ENCODE measurements at places on chromosomes 3 and 15.

DNA sequence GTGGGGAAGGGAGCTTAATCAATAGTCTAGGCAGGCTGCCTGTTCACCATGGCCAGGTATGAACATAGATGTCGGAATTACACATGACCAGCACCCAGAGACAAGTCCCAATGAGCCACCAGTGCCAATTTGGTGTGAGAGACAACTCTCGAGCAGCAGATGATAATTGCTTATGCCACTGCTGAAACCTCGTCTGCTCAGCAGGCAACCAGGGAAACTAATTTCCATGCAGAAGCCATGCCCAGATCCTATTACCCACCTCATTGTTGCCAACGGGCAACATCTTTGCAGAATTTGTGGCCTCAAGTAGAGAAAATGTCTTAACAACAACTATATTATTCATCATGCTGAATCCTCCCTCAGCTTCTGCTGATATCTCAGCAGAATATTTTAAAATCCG is 84.9 kb downstream of the CGGBP1 start:
- DNase-seq, result no peak

DNA sequence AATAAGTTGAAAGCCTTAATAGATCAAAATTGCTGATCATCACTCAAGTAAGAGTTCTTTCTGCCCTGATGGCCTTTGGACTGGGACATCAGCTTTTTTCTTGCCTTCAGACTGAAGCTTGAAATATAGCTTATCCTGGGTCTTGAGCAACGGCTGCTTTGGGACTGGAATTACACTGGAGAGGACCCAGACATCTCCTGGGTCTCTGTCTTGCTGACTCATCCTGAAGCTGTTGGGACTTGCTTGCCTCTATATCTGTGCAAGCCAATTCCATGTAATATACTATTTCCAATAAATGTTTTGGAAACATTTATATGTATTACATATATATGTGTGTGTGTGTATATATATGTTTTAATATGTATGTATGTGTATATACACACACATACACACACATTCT is 260.2 kb downstream of the PDZRN3 start:
- DNase-seq, result no peak

- DNase-seq, result no peak
Measured at GRCh38 chr3:105807701-105808100, 61.1 kb downstream of the CBLB start.

DNA sequence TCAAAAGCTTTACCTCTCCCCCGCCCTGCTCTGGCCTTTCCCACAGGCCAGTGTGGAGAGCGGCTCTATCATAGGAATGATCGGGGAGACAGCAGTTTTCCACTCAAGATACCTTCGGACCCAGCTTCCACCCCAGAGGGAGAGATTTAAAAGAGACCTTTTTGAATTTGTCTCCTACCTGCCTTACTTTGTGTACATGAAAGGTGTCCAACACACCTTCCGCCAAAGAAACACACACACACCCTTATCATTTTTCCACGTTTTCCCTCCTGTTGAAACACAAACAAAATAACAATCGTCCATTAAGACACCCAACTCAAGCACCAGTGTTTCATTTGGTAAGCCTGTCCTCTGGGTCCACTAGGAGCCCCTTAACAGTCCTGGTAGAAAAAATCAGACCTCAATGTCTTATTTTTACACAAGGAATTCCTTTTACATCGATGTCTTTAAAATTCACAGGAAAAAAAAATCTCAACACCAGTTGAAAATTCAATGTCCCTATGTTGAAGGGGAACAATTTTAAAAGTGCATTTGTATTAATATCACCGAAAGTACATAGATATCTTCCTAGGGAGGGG is 4.0 kb downstream of the HES1 start:
- no peak for DNase-seq

- no peak for DNase-seq
Measured at GRCh38 chr15:66290518-66290917, 2.9 kb upstream of the DIS3L start.

DNA sequence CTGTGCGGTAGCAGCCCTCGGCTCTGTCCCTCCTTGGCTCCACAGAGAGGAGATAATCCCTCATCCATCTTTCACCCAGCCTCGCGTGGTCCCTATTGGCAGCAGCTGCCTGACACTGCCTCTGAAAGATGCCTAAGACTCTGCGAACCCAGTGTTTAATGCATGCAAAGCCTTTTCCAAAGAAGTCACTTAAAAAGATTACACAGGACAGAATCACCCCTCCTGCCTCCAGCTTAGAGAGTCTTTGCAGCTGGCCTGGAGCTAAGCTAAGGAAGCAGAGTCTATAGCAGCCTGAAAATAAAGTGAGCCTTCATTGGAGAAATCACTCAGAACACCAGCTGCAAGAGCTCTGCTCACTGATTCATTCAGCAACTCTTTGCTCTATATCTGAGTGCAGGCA is 247.2 kb downstream of the SHQ1 start:
- no peak for DNase-seq

DNA sequence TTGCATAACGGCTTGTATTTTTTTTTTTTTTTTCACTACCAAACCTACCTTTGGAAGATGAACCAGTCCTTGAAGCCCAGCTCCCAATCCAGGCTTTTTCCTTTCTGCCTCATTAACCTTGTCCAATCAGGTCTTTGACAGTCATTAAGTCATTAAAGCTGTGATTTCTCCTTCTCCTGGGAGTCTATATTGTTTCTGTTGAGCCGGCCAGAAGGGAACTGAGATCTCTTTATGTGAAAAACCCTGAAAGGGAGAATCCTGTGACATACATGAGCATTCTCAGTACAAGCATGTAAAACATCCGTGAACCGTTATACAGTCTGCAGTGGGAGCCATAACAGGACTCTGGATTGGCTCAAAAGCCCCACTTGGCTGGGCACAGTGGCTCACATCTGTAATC is 40.0 kb downstream of the ZNF589 start:
- DNase-seq, result no peak

GRCh38 chr3:129058441-129059200 is 2.0 kb upstream of the GP9 start:
- DNase-seq, result no peak

DNA sequence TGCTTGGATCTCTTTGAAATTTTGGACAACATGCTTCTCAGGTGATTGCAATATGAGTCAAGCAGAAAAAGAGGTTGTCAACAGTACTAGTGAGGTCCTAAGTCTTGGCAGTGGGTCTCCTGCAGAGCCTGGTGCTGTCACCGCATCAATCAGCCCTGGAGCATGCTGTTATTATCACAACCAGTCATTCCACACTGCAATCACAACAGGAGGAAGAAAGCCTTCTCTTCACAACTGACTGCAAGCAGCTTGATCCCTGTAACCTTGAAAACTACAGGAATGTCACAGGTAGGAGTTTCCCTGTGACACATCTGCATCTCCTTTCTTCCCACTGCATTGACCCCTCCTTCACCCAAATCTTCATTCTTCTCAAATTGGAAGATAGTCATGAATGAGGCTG is 451.1 kb upstream of the ATP11B start:
- no peak for DNase-seq

GRCh38 chr15:59105854-59106253 is 908 bp downstream of the CCNB2 start:
- no peak for DNase-seq

- peak; percentile 36 for DNase-seq
Measured at GRCh38 chr3:81173514-81173913, 587.9 kb downstream of the GBE1 start.

Measured in endothelial cell of umbilical vein (primary cell).